Germinal center (tissue), 1 donor: ENCODE measurements at places on chromosomes 5 and 9.

- DNase-seq = no peak
Observed at GRCh38 chr5:163338-163620, 28.0 kb upstream of the LRRC14B start.

DNA sequence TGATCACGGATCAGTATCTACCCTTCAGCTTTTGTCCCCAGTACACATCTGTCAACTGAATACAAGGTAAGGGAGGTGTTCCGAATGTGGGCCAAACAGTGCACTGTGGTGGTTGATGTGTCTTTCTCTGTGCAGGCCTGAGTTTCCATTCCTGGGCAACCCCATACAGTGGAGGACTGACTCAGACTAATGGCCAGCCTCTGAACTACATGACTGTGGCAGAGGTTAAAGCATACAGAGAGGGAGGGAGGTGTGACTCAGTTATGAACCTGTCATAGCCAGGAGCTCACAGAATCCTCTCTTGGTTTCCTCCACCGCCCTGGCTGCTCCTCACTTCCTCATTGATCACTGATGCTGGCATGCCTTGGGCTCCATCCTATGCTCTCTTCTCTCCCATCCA lies 136.4 kb upstream of the TAS2R1 start:
- no peak for DNase-seq

DNA sequence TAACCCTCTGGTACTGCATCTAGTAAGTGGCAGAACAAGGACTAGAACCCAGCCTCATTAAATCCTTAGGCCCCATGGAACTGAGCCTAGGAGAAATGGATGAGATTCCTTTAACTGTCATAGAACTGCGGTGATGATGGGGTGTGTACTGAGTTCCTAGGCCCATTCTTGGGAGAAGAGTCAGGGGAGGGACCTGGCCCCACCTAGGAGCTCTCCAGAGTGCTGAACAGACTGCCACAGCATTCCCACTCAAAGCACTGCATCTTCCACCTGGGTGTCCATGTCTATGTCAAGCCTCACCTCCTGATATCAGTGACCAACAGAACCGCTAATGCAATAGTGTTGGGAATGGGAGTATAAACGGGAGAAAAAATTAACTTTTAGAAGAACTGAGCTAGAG lies 36.6 kb downstream of the TTLL11 start:
- DNase-seq = no peak

DNA sequence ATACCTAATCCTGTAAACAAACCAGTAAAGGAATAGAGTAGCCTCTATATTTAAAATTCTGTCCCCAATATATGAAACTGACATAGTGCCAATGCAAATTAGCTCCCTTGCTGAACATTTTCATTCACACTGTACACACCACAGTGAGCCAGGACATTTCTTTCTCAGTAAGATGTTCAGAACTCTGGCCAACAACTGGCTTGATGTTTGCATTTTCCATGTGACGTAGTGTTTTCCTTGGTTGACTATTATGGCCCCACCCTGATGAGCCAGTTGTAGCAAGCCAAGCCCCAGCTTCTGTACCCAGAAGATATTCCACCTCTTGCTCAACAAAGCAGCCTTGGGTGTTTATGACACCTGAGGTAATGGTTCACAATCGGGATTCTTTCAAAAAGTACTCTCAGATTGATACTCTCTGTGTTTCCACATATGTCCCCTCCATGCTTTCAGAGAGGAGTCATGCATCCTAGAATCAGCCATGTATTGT lies 17.7 kb upstream of the ANXA1 start:
- DNase-seq = no peak

DNA sequence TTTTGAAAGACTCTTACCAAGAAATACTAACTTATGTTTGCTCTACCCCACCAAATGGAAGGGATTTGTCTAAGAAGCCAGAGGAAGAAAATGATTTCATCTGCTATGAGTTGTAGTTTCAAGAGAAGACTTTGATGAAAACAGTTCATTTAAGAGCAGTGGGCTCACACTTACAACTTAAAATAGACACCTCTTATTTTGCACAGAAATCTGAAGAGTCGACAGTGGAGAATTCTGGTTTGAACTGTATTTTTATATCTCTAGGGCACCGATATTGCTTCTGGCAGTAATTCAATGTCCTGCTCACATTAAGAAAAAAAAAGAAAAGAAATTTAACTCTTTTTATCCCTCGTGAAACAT lies 1.9 kb upstream of the DAB2 start:
- no peak for DNase-seq

- no peak for DNase-seq
Observed at GRCh38 chr9:124231095-124231737, 26.5 kb upstream of the NEK6 start.

GRCh38 chr9:132003319-132003704 lies 76.4 kb downstream of the MED27 start:
- DNase-seq = no peak

DNA sequence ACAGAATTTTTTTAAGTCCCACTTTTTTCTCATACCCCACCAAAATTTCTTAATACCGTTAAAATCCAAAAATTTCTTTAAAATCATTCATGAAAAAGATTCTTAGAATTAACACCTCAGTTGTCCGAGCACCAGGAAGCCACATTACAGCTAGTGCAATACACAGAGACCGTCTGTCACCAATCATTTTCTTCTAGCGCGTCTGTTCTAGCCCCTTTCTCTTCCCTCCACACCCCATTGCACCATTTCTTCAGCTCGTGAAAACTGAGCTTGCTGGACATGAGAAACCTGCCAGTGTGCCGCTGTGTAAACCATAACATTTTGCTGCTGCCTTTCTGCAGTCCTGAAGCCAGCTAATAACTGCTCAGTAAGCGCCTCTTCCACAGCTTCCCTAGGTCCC lies 5.0 kb downstream of the SFXN1 start:
- no peak for DNase-seq

- no peak for DNase-seq
Observed at GRCh38 chr5:172115541-172115982, 72.5 kb downstream of the STK10 start.

DNA sequence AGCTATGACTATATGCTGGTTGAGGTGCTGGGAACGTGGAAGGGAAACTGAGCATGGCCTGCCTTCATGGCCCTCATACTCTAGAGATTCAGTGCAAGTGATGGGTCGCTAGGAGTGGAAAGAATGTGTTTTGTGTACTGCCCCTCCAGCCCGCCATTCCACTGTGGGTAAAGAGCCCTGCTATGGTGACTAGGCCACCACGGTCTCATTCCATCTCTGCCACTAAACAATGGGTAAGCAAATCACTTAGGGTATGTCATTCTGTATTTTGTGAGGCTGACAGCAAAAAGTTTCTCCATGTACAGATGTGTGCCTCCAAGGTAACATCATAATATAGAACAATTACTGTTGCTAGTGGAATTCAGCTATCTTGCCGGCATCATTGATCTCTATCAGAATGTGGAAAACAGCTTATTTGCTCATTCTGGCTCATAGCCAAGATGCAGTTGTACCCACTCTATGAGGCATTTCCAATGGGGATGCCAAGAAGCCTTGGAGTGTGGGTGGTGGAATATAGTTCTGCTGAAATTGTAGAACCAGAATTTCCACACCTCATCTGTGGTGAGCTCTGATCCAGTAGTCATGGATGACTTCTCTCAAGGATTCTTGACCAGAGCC lies 12.5 kb downstream of the SMARCA2 start:
- no peak for DNase-seq

DNA sequence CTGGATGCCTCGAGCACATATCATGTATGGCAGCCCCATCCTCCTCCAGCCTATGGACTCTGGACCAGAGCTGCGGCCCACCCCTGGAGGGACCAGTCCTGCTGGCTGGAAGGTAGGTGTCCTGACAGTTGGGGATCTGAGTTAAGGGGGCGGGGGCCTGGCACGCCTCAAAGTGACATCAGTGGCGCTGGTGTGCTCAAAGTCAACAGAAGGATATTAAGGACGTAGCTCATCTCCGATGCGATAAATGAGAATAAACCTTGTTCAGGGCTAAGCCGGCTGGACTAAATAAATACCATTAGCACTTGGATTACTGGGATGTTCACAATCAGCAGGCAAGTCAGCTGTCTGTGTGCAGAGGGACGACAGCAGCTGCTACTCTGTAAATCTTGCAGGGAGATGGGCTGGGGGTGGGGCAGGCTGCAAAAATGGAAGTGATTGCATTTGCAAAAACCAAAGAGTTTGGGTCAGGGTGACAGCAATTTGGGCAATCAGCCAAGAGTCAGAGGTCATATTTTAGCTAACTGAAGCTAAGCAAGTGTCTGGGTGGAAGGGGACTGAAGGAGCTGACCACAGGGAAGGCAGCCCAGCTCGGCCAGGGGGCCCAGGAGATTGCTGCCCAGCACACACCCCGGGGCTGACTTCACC lies 80.0 kb upstream of the LRRTM2 start:
- DNase-seq = no peak

DNA sequence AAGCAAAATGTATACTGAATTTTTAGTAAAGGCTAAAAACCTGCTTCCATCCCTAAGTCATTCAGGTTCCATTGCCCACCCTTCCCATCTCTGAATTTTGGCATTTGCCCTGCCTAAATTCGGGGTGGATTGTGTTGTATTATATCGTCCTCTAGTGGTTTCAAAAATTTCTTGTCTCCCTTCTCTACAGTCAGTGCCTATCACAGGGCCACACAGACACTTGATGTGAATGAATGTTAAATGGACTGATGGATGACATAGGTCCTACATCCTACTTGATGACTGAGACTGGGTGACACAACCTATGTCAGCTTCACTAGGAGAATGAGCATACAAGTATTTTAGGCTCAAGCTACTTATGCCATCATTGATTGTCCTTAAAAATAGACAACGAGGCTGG lies 45.6 kb upstream of the SLC30A5 start:
- no peak for DNase-seq

GRCh38 chr5:108001222-108001621 lies 330.5 kb upstream of the EFNA5 start:
- DNase-seq = no peak

- no peak for DNase-seq
Observed at GRCh38 chr9:134575103-134575900, 66.3 kb upstream of the COL5A1 start.

GRCh38 chr9:3446313-3446712 lies 79.5 kb downstream of the RFX3 start:
- no peak for DNase-seq

DNA sequence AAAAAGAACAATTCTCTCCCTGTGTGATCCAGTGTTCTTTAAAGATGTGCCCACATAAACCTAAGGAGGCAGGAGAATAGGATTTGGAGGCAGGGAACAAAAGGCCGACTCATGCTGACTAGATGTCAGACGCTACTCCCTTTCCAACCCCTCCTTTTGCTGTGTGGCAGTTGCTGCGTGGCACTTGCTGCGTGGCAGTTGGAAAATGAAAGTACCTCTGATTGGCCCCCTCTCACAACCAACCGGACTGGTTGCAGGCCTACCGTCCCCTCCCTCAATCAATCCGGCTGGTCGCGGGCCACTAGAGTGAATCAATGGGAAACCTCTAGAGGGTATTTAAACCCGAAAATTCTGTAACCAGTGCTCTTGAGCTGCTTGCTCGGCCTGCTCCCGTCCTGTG lies 551.0 kb downstream of the KIF4B start:
- DNase-seq = no peak

DNA sequence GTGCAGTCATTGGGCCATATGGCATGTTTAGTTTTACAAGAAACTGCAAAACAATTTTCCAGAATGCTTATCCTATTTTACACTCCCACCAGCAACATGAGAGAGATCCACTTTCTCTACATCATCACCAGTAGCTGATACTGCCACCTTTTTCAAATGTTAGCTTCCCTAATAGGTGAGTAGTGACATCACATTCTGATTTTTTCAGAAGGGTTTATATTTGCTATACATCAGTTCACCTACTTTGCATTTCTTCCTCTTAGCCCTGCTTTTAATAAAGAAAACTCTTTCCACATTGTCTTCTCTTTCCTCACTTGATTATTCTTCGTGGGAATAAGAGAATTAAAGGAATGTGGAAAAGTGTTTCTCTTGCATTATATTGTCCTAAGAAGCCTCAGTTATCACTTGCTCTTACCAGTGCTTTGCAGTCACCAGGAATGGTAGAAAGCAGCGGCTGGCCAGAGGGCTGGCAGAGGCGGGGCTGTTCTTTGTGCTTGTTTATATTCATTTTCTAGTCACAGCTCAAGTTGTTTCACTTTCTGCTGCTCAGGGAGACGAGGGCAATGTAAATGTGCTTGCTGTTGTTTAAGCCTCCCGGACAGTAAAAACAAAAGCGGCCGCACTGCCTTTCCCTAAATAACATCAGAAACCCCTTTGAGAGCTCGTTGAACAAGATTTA lies 164.8 kb downstream of the HSD17B3 start:
- peak; percentile 63 for DNase-seq

DNA sequence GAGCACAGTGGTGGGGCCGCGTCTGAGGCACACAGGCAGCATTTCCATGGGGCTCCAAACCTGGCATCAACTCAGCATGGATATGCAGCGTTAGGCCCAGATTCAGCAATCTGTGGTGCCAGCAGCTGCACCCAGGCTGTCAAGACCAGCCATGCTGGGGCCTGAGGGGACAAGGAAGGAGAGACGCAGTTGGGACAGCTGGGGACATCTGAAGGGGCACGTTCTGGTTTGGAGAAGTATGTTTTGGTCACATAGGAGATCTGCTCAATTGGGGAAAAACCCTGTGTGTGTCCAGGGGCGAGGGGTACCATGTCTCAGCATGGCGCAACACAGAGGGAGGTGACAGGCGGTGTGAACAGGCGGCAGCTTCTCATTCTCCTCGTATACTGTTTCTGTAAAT lies 66.6 kb upstream of the ECM2 start:
- no peak for DNase-seq

- no peak for DNase-seq
Observed at GRCh38 chr5:100755435-100755834, 147.6 kb downstream of the ST8SIA4 start.

- no peak for DNase-seq
Observed at GRCh38 chr5:149333711-149334443, 11.4 kb upstream of the GRPEL2 start.

- DNase-seq = no peak
Observed at GRCh38 chr9:130188860-130189481, 16.8 kb downstream of the NCS1 start.

GRCh38 chr5:179874536-179875292 lies 16.1 kb upstream of the MRNIP start:
- no peak for DNase-seq

GRCh38 chr9:78782234-78782633 lies 485.3 kb downstream of the PSAT1 start:
- DNase-seq = no peak

DNA sequence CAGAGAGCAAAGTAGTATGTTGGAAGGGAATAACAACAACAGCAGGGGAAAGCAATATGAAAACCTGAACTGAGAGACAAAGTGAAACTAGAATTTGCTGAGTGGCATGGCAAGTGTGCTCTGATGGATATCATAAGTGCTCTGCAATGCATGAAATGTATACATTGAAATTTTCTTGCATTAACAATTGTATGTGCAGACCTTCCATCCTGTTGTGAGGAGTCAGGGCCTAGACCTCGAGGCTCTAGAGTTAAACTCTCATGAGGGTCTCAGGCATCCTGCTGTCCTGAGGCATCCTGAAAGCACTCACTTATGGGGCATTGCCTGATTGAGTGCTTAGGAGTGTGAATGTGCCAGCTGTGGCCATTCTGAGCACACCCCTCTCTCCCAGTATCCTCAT lies 1.1 kb downstream of the ECM2 start:
- DNase-seq = no peak

GRCh38 chr5:158407824-158408195 lies 548.9 kb upstream of the CLINT1 start:
- no peak for DNase-seq
